ENCODE measurements at places on chromosomes 2 and 18.

DNA sequence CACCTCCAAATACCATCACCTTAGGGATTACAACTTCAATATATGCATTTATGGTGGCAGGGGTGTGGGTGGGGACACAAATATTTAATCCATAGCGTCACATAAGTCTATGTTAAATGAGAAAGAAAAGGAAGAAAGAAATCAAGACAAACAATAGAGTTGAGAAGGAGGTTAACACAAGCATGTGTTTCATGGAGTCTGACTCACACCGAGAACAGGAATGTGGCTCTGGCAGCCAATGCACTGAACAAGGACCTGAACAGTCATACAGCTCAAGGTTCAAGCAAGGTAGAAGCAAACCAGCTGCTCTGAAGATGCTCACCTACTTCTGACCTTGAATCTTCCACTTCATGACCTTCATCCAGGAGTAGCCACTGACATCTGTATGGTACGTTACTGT lies 36.2 kb upstream of the LPIN1 start:
- DNase-seq: no peak

GRCh38 chr2:187573722-187574121 lies 19.5 kb upstream of the TFPI start:
- no peak for DNase-seq

DNA sequence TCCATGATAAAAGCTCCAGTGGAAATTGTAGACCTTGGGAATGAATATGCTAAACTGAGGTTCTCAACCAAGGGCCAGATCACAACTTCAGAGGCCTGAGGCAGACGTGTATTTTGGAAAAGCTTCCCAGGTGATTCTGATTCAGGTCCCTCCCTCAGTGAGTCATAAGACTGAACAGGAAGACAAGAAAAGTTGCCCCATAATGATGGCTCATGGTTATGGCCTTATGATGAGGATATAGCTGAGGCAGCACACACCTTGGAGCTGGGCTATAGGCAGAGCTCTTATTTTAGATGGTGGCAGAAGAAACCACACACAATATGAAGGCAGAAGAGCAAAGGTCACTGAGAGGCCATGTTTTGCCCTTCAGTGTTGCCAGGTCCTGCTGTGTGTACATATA lies 9.6 kb downstream of the ANTXR1 start:
- no peak for DNase-seq

GRCh38 chr18:46291149-46291548 lies 187.0 kb downstream of the HAUS1 start:
- DNase-seq: no peak

DNA sequence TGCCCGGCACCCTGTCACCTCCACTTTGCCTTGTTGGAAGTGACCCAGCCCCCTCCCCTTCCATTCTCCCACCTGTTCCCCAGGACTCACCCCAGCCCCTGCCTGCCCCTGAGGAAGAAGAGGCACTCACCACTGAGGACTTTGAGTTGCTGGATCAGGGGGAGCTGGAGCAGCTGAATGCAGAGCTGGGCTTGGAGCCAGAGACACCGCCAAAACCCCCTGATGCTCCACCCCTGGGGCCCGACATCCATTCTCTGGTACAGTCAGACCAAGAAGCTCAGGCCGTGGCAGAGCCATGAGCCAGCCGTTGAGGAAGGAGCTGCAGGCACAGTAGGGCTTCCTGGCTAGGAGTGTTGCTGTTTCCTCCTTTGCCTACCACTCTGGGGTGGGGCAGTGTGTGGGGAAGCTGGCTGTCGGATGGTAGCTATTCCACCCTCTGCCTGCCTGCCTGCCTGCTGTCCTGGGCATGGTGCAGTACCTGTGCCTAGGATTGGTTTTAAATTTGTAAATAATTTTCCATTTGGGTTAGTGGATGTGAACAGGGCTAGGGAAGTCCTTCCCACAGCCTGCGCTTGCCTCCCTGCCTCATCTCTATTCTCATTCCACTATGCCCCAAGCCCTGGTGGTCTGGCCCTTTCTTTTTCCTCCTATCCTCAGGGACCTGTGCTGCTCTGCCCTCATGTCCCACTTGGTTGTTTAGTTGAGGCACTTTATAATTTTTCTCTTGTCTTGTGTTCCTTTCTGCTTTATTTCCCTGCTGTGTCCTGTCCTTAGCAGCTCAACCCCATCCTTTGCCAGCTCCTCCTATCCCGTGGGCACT lies 4.5 kb downstream of the RETREG2 start:
- no peak for DNase-seq

DNA sequence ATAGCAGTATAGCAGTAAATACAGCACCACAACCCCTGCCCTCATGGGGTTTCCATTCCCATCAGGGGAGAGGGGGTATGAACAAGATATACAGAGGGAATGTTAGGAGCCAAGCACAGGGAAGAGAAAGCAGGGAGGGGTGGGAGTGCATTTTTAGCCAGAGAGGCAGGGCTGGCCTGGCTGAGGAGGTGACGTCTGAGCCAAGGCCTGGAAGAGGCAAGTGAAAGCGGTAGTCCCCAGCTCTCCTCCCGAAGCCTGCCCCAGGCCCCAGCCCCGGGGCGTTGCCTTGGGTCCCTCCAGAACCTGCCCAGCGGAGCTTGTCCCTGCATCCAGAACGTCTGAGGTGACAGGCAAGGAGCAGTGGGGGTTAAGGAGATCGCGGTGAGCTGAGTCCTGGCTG lies 45.1 kb upstream of the FOSL2 start:
- DNase-seq: no peak

- DNase-seq: no peak
These were observed 236.1 kb downstream of the GCA start for GRCh38 chr2:162579986-162580385.
